ENCODE measurements at places on chromosomes 6 and 20.

GRCh38 chr6:158485431-158485830 is 74.5 kb upstream of the TMEM181 start:
- DNase-seq: no peak

DNA sequence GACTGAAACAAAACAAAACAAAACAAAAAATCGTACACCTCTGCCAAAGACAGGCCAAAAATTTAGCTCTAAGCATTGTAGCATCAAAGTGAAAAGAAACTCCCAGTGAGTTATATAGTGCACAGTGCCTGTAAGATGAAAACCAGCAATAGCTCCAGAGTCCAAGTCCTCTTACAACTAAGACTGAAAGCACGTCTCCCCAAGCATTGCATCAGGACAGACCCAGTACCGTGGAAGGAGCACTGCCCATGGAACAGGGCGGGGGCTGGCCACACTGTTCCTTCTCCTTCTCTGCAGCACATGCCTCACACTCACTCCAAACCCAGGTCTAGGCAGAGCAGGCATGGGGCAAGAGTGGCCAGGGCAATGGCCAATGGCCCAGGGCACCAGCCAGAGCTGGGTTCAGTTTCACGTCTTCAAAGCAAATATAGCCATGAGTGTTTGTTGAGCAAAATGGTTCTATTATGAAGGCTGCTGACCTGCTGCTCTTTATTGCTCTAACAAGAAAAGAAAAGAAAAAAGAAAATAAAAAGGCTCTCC is 72.2 kb upstream of the PBOV1 start:
- no peak for DNase-seq

DNA sequence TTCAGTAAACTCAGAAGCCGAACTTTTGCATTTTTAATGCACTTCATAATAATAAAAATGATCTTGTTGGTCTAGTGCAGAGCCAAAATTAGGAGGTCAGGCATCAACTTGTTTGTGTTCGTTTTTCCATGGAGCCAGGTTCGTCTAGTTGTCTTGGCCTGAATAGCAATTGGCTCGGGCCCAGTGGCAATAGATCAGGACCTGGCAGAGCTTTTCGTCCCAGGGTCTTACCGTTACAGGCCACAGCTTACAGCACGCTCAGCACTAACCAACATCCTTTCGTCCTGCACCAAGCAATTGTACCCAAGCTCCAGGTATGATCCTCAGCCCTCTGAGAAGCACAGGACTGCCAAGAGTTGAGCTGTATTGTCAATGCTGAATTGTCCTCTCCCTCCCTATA is 240.5 kb upstream of the PLN start:
- DNase-seq: no peak

DNA sequence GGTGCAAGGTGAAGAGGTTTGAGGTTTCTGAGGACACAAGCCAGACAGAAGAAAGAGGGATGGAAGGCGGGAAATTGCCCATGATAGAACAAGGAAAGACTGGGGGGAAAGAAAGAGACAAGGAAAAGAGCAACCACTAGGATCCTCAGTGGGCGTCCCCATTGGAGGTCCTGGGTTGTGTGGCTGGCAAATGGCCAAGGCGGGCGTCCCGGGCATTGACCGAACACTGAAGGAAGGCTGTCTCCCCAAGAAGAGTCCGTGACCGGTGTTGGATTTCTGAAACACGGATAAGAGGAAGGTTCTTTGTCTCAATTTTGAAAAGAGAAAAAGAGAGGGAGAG is 746.6 kb upstream of the ADGRB3 start:
- no peak for DNase-seq

DNA sequence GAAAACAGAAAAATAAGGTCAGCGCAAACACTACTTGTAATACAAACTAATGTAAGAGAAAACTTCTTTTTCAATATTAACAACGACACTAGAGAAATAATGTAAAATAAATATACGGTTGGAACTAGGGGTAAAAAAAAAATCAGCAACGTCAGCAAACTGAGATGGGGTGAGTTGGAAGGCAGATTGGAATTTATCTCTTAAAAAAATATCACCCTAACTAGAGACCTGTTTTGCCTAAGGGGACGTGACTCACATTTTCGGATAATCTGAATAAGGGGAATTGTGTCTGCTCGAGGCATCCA is 705 bp upstream of the UTRN start:
- DNase-seq: no peak

GRCh38 chr6:113920663-113921267 is 50.2 kb downstream of the HDAC2 start:
- no peak for DNase-seq

GRCh38 chr6:45478240-45478639 is 100.5 kb upstream of the SUPT3H start:
- DNase-seq: no peak

DNA sequence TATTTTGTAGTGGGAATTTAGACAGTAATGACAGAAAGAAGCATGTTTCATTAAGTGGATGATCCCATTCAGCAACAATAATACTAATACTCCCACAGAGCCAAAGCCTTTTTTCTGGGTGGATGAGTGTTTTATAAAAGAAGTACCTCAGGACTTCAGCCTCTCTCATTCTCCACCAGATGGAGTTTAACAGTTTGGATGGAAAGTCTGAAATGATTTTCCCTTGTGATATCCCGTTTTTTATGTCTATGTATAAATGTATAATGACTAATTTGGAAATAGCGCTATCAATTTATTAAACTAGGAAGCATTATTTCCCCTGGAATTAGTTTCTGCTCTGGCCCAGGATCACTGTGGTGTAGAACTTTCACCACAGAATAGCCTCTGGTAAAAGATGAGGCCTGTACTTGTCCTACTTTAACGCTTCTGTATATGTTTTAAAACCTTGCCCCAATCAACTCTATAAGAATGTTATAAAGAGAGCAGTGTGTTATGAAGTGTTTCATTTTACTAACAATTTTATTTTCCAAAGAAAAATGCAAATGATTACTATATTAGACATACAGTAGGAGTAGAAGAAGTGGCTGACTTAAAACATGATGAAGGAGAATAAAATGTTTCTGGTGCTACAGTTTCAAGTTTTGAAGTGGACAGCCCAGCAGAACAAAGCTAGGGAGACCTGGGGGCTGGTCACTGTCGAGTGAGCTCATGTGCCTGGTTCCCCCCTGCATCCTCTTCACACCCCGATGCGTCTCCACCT is 135.6 kb downstream of the HIVEP1 start:
- no peak for DNase-seq

GRCh38 chr6:151054306-151054705 is 185.5 kb upstream of the AKAP12 start:
- no peak for DNase-seq

DNA sequence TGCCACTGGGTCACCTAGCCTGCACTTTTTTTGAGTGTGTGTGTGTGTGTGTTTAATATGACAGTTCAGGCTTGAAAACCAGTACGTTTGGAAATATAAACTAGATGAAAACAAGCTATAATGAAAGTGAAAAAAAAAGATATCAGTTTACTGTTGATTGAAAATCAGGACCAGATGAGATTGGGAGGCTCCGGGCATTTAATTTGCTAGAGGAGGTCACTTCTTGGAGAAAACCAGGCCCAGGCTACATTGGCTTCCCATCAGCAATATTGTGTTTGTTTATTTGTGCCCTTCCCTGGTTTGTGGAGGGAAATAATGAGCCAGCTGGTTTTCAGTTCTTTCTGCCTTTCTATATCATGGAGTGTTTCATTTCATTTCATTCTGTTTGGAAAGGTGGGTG is 246.6 kb upstream of the JAG1 start:
- no peak for DNase-seq

- DNase-seq: no peak
Measured at GRCh38 chr6:21230536-21230935, 363.0 kb upstream of the SOX4 start.

DNA sequence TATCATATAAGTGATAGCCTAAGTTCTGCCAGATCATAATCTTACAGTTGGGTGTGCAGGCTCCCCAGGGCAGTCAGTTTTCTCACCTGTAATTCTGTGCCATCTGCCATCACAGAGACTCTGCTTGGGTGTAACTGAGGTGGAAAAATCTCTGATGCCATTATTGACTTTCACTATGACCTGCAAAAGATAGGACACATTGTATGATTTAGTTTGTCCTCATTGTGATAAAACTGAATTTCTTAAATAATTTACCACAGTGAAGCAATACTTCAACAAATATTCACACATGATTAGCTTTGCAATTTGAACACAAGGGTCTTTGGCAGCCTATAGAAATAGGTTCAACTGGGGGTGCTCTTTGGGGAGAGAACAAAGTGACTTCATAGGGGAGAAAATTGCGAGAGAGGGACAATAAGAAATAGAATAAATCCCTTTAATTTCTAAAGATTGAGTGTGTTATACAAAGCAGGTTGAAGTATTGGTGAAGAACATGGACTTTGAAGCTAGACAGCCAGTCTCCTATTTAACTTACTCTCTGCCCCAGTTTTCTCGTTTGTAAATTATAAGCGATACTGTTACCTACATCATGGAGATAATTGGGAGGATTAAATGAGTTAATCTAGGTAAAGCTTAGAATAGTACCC is 27.3 kb downstream of the FAM229B start:
- no peak for DNase-seq

DNA sequence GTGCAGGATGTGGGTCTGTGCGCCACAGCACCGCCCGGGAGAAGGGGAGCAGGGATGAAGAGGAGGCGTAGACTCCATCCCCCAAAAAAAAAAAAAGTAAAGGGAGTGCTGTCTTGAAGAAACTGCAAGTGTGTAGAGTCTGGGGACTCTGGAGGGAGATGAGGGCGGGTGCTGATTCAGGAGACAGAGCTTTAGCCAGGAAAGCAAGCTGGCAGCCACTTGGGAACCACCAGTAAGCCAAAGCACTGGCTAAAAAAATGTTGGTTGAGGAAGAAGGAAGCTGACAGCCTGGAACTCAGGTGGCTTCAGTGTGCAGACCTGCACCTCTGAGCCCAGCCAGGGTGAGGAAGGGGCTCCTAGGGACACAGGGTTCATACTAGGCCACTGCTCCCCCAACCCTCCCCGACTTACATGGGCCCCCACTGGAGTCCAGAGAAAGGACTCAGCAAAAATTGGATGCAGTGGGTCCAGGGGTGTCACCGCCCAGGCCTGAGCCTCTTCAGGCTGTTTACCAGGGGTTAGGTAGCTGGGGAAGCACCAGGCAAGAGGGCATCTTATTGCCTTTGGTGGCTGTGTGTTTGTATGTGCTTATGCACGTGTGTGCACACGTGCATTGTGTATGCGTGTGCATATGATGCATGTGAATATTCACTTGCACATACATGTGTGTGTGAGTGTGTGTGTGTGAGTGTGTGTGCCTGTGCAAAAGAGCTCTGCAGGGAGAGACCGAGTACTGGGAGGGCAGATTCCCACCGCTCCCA is 153.5 kb upstream of the MLN start:
- DNase-seq: no peak

DNA sequence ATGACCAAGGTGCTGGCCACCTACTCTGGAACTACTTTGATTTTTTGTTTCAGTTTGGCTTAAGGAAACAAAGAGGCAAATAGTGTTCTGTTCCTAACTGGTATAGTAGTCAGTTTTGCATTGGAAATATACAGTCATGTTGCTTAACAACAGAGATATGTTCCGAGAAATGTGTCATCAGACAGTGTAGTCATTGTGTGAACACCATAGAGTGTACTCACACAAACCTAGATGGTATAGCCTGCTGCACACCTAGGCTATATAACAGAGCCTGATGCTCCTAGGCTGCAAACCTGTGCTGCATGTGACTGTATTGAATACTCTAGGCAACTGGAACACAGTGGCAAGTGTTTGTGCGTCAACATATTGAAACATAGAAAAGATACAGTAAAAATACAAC is 80.4 kb downstream of the ARID1B start:
- DNase-seq: no peak

GRCh38 chr6:7246401-7247178 is 66.4 kb downstream of the SSR1 start:
- no peak for DNase-seq

DNA sequence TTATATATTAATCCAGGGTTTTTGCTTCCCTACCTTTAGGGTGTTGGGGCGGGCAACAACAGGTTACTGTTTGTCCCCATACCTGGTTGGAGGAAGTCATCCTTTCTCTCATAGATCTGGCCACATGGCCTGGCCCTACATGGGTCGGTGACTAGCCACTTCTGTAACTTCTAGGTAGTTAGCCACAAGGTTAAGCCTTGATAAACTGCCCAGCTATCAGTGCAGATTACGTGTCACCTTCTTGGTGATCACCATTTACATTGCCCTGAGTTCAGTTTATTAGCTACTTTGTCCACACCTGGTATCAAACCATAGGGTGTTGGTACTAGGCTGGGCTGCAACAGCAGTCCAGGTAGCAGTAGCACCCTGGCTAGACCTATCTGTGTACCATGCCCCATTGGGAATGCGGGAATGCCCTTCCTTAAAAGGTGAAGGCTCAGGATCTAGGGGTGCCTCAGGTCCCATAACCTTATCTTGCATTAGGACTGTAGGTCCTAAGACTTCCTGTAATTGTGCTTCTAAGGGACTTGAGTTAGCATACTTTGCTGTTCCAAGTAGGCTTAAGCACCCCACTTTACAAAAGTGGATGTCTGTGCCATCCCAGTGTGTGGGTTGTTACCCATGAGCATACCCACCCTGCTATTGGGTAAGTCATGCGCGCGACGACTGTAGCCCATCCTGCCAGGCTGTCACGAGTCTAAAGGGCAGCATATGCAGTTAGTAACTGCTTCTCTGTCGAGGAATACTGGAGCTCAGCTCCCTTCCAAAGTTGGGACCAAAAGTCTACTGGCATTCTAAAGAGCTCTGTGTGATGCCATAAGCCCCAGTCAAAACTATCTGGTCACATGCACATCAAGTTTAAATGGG is 5.2 kb downstream of the ZKSCAN3 start:
- DNase-seq: no peak

DNA sequence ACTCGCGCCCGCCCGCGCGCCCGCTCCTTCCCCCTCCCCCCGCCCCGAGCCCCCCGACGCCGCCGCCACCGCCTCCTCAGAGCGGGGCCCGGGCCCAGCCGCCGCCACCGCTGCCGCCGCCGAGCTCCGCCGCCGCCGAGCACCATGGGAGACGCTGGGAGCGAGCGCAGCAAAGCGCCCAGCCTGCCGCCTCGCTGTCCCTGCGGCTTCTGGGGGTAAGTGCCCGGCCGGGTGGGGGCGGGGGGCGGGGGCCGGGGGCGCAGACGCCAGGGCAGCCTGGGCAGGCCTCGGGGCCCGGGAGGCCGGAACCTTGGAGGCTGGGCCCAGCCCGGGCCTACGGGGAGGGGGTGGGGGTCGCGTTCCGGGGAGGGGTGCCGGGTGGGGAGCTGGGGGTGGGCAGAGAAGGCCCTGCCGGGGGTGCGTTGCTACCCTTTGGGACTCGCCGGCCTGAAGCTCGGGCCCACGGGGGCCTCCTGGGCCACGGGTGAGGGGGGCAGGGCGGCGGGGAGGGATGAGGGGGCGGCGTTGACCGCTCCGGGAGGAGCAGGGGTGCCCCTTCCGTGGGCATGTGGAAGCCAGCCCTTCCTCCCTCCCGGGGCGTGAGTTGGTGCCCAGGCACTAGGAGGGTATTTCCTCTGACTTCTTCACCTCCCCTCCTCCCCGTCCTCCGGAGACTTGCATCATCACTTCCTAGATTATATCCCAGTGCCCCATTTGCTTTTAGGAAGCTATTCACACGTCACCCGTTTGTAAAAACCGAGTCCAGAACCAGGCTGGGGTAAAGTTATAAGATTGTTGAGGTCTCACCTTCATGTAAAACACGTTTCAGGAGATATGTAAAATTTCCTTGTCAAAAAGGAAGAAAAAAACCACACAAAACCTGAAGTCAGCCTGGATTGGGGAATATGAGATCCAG is 533 bp downstream of the ZFAND3 start:
- DNase-seq: no peak
